Esophagus muscularis mucosa (tissue), 4 donors: ENCODE measurements at places on chromosomes 11 and 22.

- no peak for DNase-seq
Observed at GRCh38 chr11:9459667-9460321, 1.0 kb upstream of the ZNF143 start.

- DNase-seq: no peak
Observed at GRCh38 chr22:45968751-45969413, 8.1 kb downstream of the WNT7B start.

DNA sequence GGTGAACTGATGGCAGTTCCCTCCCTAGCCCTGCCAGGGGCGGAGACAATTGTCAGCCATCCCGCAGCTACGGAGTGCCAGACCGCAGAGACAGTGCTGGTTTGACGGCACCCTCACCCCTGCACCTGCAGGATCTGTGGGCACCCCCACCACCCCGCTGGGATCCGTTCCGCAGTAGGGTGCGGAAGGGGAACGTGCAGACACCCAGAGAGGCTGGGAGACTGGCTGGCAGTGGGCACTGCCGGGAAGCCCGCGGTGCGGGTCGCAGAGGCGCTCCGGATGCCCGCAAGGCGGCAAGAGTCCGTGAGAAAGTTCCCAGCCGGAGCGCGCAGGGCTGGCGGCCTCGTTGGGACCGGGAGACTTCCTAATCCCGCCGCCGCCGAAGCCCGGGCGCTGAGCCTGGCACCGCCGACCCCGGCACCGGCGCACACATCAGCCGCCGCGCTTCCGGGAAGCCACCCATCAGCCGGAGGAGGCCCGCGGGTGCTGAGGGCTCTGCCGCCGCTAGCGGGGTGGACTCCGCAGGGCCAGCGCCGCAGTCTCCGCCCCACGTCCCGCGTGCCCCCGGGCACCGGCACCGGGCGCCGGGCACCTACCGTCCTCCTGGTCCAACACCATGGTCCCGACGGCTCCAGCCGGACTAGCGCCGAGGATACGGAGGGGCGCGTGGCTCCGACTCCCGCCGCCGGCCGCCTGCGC, 4.3 kb upstream of the LMO1 start:
- no peak for DNase-seq

GRCh38 chr11:1448882-1449281, 37.7 kb downstream of the MOB2 start:
- no peak for DNase-seq

DNA sequence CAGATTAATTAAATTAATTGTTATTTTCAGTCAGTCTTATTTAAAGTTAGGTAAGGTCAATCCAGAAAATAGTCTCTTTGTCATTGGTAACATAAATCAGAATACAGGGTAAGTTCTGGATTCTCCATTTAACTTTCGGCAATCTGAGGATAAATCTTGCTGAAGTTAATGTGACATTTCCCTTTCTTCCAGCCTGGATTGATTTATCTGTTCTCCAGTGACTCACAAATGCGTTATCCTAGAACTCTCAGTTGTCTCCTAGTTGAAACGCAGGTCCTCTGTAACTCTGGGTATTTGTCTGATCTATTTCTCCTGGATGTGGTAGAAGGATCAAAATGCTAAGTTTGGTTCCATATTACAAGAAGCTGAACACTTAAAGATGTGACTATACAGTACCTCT, 21.0 kb downstream of the OR51E1 start:
- DNase-seq: no peak

- DNase-seq: no peak
Observed at GRCh38 chr22:27097933-27098332, 440.5 kb downstream of the MIAT start.

GRCh38 chr11:72040491-72041363, 39.6 kb downstream of the NUMA1 start:
- DNase-seq: peak; percentile 98

DNA sequence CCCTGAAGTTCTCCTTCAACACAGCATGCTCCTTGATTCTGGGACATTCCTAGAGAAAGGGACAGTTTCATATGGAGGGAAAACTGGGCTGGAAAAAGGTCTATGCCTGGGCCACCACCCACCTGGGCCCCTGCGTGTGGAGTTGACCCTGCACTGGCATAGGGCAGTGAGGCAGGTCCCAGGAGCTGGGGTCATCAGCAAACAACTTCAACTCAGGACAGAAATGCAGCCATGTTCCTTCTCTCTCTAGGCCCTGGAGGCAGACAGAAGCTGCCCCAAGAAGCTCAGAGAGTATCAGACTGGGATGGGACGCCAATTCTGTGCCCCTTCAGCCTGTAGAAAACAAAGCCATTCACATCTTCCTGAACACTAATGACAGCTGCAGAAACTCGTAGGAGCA, 34.9 kb downstream of the RTL6 start:
- peak; percentile 84 for DNase-seq

- no peak for DNase-seq
Observed at GRCh38 chr22:33467620-33468095, 409.5 kb upstream of the SYN3 start.

DNA sequence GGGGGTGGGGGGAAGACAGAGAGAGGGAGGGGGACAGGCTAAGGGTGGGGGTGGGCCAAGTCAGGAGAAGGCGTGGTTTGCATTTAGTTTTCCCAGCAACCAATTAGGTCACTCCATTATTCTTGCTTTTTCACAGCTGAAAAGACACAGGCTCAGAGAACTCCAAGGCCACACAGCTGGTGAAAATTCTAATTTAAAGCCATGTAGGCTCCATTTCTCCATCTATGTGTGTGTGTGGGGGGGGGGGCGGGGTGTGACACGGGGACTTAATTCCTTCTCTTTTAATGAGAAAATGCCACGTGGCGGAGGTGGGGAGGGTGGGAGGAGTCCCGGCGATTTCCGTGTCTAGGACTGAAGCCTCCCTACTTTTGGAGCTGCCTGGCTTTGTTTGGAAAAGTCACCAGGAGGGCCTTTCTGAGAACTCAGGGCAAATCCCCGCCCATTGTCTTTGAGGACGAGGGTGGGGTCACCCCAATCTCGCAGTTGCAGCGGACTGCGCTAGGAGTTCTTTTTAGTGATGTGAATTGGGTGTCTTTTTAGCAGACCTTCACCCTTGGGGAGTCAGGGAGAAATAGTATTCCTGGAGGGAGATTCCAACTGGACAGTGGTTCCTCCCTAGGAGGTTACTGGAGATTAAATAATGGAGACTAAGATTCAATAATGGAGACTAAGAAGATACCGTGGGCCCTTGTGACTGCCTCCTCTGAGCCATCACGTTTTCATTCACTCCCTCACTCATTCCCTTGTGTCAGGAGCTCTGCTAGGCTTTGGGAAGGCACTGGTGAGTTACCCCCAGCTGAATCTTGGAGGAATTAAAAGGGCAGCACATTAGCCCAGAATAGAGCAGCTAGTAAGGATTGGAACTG, 36.4 kb upstream of the PTPRJ start:
- no peak for DNase-seq

- peak; percentile 75 for DNase-seq
Observed at GRCh38 chr22:22948651-22949571, 61.3 kb downstream of the IGLL5 start.

- no peak for DNase-seq
Observed at GRCh38 chr22:36164621-36165020, 4.1 kb upstream of the APOL3 start.

- no peak for DNase-seq
Observed at GRCh38 chr11:66157182-66157864, 87.3 kb downstream of the PACS1 start.

GRCh38 chr11:101446238-101446637, 137.6 kb downstream of the TRPC6 start:
- no peak for DNase-seq

DNA sequence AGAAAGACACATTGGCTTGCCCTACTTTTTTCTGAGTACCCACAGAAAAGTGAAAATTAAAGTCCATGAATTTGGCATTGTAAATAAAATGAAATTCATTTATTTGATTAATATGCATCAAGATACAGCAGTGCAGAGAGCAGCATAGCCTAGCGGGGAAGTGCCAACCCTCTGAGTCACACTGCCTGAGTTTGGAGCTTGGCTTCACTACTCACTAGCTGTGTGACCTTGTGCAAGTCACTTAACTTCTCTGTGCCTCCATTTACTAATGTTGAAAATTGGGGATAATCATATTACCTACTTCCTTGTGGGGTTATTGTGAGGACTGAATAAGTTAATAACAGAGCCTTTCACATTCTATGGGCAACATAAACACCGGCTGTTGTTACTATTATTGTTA, 111.5 kb upstream of the CSNK2A3 start:
- no peak for DNase-seq

DNA sequence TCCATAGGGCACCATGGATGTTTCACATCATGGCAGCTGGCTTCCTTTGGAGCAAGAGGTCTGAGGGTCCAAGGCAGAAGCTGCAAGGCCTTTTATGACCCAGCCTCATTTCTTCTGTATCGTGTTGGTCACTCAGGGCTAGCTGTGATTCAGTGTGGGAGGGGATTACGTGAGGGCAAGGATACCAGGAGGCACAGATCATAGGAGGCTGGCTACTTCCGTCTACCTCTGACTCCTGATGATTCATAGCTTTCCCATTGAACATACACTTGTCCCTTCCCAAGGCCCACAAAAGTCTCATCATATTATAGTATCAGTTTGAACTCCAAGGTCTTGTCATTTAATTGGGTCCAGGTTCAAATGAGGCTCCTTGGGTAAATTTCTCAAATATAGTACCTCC, 135.3 kb upstream of the ZBED5 start:
- DNase-seq: no peak

GRCh38 chr11:75201771-75202170, 38.8 kb upstream of the TPBGL start:
- DNase-seq: no peak

DNA sequence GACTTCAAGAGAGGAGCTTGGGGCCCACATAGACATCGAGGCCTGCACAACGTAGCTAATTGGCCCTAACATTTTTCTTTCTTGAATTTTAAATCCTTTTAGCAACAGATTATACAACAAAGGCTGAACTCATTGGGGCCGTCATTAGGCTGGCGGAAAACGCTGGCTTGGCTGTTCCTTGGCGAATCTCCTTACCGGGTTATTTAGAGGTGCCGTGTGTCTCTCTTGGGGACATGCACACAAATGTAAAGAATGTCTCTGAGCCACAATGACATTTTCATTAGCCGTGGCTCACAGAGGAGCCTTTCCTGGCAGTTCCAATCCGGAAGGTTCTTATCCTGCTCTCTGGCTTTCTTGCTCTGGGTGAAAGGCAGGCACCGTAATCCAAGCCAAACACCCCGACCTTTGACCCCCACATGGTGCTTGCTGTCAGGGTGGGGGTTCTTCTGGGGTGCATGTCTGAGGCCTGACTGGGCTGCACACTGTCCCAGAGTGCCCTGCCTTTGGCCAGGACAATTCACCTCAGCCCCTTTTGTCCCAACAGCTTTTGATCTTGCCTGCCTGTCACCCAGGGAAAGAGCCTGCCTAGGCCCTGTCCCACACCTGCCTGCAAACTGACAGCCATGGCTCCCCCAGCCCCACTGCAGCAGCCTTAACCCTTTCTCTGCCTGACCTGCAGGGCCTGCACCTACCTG, 9.2 kb upstream of the FGF3 start:
- DNase-seq: no peak

- DNase-seq: no peak
Observed at GRCh38 chr11:84722583-84723108, 904.5 kb downstream of the DLG2 start.

GRCh38 chr11:12053606-12054361, 45.4 kb upstream of the DKK3 start:
- no peak for DNase-seq

DNA sequence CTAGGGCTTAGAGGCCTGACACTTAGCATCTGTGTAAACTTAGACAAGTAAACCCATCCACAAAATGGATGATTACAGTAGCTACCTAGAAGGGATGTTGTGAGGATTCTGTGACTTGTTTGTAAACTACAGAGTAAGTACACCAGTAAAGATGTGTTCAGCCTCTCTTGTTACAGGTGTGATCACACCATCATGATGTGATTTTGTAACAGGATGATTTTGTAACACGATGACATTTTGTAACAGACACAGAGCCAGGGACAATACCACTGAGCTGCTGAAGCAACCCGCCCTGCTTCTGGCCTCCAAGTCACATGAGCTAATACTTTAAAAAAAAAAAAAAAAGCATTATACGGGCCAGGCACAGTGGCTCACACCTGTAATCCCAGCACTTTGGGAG, 17.0 kb downstream of the FADD start:
- no peak for DNase-seq
